Left forelimb (tissue), 1 donor: ENCODE measurements at places on chromosomes 3 and 15.

- DNase-seq: no peak
Observed at GRCh38 chr3:195711813-195712534, 8.8 kb upstream of the MUC20 start.

DNA sequence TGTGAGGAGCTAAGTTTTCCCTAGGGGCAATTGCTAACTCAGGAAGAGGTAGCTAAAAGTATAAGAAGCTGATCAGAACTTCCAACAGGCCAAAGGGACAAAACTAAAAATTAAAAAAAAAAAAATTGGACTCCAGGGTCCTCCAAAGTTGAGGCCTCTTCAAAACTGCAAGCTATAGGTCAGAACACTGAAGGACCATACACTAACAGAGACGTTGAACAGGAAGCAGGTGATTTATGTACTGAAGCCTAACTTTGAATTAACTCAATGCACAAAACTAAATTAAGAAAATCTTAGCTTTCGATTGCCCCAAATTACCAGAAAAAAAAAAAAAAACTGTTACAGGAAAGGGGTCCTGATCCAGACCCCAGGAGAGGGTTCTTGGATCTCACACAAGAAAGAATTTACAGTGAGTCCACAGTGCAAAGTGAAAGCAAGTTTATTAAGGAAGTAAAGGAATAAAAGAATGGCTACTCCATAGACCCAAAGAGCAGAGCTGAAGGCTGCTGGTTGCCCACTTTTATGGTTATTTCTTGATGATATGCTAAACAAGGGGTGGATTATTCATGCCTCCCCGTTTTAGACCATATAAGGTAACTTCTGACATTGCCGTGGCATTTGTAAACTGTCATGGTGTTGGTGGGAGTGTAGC lies 442.8 kb upstream of the NECTIN3 start:
- no peak for DNase-seq

GRCh38 chr15:63860155-63860554 lies 26.4 kb upstream of the HERC1 start:
- DNase-seq: no peak

GRCh38 chr3:16415911-16416476 lies 97.5 kb downstream of the RFTN1 start:
- no peak for DNase-seq

DNA sequence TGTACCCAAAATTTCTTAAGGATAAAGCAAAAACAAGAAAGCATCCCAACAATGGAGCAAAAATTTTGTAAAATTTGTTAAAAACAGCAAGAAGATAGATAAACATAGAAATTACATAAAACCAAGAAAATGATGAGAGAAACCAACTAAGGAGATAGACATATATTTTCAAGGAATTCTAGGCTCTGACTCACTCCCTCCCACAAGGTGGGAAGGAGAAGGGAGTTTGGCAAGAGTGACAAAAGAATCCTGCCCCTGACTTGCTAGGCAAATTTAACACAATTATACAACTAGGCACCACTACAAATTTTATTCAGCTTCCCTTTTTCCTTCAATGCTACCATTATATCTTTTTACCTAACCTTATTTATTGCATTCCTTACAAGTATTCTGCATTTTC lies 70.9 kb downstream of the MYO9A start:
- no peak for DNase-seq

DNA sequence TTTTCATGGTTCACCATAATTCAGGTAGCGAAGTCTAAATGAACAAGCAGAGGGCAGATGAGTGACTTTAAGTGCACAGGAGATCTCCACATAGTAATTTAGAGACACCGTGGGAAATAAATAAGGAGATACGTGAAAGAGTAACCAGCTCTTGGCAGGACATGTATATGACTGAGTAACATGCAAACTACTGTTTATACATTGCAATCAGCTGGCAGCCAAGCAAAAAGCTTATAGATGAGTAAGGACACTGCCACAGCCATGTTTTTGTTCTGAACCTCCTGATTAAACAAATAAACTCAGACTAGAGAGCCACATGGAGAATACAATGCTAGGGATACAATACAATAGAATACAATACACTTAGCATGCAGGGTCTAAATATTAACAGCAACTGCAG lies 252.4 kb downstream of the FHIT start:
- no peak for DNase-seq

GRCh38 chr15:57003418-57003817 lies 85.0 kb downstream of the TCF12 start:
- no peak for DNase-seq

DNA sequence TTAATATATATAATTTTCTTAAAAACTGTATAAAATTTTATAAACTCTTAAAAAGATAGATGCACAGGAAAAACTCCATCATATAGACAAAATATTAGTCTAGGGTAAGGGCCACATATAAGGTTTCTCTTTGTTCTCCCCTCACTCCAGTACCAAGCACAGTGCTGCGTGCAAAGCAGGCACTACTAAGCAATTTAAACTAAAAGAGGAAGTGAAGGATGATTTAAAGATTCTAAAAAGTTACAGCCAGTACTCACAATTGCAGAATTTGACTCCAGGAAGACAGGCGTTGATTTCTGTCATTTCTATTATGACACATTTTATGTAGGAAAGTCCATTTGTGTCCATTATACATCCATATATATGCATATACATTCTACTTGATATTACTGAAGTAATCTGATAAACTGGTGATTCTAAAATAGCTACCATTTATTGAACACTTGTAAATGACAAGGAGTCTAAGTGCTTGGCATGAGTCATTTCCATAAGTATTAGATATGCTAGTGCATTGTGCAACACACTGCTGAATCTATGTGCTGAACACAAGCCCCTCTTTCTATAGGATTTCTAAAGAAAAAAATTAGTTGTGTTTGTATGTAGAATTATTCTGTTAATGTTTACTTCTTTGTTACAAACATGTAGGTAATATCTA lies 785.5 kb upstream of the ARRDC4 start:
- no peak for DNase-seq

DNA sequence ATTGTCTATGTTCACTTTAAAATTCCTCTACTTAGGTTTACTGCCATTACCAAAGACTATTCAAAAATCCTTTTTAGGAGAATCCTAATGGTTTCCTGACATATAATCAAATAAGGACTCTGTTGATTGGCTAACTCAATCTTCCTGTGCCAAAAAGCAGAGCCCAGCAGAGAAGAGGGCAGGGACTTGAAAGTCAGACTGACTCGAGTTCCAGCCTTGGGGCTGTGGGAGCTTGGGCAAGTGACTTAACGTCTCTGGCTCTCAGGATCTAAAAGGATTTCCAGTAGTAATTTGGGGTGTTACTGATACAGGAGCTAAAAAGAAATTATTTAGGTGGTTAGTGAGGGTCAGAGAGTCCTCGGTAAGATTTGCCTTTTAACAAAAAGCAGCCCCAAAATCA lies 10.9 kb downstream of the CCR5 start:
- no peak for DNase-seq

- DNase-seq: no peak
Observed at GRCh38 chr3:17354341-17354740, 388.1 kb downstream of the TBC1D5 start.

GRCh38 chr15:62886431-62887071 lies 156.0 kb upstream of the TPM1 start:
- no peak for DNase-seq

- no peak for DNase-seq
Observed at GRCh38 chr3:128464188-128464587, 2.5 kb downstream of the DNAJB8 start.

DNA sequence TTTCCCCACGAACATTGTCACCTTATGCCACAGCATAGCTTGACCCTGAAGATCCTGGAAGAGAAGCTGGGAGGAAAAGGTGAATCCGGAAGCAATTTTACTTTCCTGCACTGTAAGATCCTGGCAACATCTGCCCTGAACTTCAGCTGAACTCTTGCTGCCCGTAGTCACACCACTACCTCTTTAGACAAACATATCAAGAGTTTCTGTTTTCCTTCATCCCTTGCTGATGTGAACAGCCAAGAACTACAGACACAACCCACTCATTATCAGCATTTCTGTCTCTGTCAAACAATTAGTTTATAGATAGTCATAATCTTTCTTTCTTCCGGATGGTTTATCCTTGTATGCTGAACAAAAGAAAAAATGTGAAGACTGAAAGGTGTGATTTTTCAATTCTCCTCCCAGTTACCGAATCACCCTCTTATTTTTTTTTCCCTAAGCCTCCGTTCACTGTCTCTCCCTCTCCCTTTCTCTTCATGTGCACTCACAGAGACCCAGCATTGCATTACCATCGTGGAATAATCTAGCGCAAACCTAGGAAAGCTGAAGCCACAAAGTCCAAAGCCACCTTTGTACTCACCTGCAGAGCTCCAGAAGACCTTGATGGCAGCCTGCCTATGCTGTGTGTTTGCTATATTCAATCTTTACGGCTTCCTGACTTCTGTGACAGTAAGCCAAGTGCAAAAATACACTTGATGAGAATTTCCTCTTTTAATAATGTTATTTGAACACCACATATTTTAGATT lies 229.2 kb downstream of the CDIN1 start:
- DNase-seq: no peak

GRCh38 chr3:27554706-27555105 lies 70.5 kb upstream of the SLC4A7 start:
- no peak for DNase-seq

- no peak for DNase-seq
Observed at GRCh38 chr15:54212635-54213034, 234.4 kb downstream of the UNC13C start.

DNA sequence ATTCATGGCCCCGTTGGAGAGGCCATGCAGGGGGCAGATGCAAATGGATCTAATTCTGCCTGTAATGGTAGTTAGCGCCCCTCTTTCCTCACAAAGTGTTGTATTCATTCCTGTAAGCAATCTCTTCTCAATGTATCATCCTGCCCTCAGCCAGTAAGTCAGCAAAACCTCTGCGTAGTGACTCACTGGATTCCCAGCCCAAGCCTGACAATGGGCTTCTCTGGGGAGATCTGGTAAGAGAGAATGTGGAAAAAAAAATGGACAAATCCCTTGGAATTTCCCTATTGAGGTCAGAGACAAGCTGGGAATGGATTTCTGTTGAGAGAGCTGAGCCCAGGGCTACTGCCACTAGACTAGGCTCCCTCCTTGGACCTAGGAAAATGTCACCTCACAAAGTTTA lies 25.4 kb downstream of the ADPGK start:
- no peak for DNase-seq

- DNase-seq: no peak
Observed at GRCh38 chr3:49416867-49417266, 4.6 kb downstream of the TCTA start.

DNA sequence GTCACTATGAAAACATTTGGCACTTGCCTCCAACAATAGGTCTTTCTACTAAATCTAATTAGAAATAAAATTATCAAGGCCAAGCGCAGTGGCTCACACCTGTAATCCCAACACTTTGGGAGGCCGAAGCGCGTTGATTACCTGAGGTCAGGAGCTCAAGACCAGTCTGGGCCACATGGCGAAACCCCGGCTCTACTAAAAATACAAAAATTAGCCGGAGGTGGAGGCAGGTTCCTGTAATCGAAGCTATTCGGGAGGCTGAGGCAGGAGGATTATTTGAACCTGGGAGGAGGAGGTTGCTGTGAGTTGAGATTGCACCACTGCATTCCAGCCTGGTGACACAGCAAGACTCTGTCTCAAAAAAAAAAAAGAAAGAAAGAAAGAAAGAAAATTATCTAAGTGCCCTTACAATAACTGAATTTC lies 1.6 kb upstream of the PLD1 start:
- DNase-seq: no peak

- DNase-seq: no peak
Observed at GRCh38 chr3:175489406-175489805, 630.3 kb downstream of the NAALADL2 start.

DNA sequence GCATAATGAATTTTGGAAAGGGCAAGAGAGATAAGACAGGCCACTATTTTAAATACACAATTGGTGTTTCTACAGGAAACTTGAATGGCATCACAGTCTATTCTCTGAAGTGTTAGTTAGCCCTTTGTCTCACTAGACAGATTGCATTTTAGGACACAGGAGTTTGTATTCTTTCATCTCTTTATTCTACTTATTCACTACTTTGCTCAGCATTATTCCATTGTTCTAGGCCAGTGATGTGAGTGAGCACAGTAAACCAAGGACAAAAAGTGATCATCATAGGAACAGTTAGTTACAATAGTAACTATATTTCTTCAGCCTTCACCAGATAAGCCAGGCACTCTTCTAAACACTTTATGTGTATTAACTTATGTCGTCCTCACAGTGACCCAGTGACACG lies 150.2 kb upstream of the SLCO3A1 start:
- DNase-seq: no peak

GRCh38 chr15:99249270-99249841 lies at the start of gene TTC23:
Gene TTC23, minus strand, starts transcription at chr15:99249581. Its CDS starts 20,869 bp downstream, at chr15:99228712.
- DNase-seq: peak; percentile 66

GRCh38 chr3:8647137-8647985 lies 2.8 kb upstream of the SSUH2 start:
- no peak for DNase-seq

- no peak for DNase-seq
Observed at GRCh38 chr3:39295184-39295775, 15.4 kb upstream of the CX3CR1 start.

GRCh38 chr15:78695854-78696253 lies 54.8 kb upstream of the CHRNB4 start:
- no peak for DNase-seq

DNA sequence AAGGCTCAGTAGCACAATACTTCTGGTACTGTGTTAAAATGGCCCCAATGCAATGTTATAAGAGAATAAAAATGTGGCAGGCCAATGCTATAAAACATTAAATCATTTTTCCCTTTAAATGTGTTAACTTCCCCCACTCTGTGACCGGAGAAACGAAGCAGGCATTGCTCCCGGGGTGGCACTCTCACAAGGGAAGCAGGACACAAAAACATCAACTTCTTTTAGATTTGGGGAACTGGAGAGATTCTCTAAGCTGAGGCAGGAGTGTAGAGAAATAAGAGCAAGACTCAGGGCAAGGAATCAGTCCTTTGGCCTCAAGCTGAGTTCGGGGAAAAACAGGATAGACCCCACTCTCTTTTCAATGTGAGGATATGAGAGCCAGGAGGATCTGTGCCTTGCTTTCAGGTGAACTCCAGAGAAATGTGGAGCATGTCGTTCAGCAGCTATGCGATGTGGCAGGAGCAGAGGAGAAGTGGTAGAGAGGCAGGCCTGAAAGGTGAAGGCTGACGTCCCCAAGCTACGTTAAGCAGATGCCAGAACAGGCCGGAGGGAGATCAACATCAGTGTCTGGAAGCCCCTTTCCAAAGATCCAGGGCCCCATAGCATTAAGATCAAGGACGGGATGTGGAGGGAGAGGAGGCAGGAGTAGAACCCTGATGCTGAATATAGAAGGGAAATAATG lies 160.2 kb downstream of the PLD1 start:
- DNase-seq: no peak

- DNase-seq: no peak
Observed at GRCh38 chr3:45946875-45947274, 3.6 kb downstream of the CXCR6 start.

- DNase-seq: peak; percentile 78
Observed at GRCh38 chr3:100709842-100710260, 557 bp downstream of the TFG start.

- no peak for DNase-seq
Observed at GRCh38 chr3:108342837-108343486, 46.6 kb downstream of the HHLA2 start.

- no peak for DNase-seq
Observed at GRCh38 chr3:95289295-95289694, 1226.4 kb downstream of the NSUN3 start.
